CD8-positive, alpha-beta memory T cell (primary cell): ENCODE measurements at places on chromosomes 16 and 17. TPM values are rescaled to one million over a fixed set of nuclear protein-coding genes. Genes with fewer than 3 reads are reported as not detected.

TMEM97 gene
- 64.9 TPM for total RNA-seq

IL34 gene
- not detected for total RNA-seq

KCNAB3 gene
- 5.6 TPM for total RNA-seq

DNA sequence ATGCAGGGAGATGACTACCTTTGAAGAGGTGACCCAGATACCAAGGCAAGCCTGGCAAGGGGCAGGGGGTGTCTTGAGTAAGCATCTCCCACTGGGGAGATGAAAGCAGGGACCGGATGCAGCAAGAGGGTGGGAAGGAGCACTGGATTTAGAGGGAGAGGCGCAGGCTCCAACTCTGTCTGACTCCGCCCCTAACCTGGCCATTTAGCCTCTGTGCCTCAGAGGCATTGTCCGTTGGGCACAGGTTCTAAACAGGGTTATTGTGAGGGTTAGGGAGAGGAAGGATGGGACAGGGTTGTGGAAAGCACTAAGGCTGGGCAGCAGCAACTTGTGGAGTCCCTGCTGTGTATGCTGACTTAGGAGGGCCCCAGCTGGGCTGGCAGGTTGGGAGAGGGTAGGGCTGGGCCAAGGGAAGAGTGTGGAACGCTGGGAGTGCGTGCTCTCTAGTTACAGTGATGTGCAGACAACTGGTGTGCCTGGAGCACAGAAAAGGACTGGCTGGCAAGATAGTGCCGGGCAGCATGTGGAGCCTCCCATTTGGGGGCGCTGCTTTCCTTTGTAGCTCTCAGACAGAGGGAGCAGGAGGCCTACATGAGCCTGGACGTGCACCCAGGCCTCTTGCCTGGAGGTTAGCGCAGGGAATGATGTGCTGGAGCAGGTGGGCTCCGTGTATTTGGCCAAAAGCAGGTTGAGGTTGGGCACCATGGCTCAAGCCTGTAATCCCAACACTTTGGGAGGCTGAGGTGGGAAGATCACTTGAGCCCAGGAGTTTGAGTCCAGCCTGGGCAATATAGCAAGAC lies 26.2 kb downstream of the TBX2 start:
- DNase-seq: no peak

DNA sequence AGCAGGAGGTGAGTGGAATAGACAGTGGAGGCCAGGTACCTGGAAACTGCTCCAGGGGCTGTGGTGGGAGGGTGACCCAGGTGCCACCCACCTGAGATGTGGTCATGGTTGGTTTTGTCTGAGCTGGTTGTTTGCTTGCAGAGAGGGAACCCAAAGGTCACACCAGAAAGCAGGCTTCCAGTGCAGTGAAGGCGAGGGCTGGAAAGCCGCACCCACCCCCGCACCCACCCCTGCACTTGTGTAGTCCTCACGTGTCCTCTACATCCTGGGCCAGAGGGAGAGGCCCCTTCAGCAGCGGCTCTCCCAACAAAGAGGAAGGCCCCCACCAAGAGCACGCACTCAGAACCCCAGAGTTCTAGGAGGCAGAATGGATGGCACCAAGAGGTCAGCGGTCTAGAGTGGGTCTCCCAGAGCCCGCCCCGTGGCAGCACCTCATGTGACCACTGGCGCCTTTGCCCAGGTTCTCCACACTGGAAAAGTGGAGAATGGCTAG lies 92.6 kb upstream of the CBX4 start:
- no peak for DNase-seq

- no peak for DNase-seq
These were observed 37.4 kb upstream of the ARHGAP17 start for GRCh38 chr16:25052530-25052929.

GRCh38 chr17:17347234-17347955 lies 44.2 kb downstream of the NT5M start:
- DNase-seq: no peak

GRCh38 chr17:68248891-68249290 lies 1.0 kb downstream of the AMZ2 start:
- DNase-seq: no peak

DNA sequence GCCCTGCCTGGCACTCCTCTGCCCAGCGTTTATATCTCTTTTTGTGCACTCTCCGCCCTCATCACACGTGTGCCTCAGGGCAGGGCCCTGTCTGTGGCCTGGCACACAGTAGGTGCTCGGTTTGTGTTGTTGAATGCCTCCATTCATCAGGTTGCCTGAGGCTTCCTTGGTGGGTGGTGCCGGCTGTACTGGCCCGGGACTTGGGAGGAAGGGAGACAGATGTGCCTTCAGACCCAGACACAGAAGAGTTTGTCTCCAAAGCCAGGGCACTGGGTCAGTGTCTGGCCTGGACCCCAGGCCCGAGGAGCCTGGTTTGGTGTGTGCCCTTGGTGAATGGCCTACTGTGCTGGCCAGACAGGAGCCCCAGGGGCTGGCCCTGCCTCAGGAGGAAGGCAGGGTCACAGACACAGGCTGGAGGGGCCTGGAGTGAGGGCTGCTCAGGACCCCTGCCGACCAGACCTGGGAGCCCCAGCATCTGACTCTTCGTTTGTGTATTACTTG lies 71.6 kb downstream of the RAI1 start:
- DNase-seq: no peak

- DNase-seq: no peak
These were observed 7.2 kb downstream of the SLC43A2 start for GRCh38 chr17:1621273-1621954.

DNA sequence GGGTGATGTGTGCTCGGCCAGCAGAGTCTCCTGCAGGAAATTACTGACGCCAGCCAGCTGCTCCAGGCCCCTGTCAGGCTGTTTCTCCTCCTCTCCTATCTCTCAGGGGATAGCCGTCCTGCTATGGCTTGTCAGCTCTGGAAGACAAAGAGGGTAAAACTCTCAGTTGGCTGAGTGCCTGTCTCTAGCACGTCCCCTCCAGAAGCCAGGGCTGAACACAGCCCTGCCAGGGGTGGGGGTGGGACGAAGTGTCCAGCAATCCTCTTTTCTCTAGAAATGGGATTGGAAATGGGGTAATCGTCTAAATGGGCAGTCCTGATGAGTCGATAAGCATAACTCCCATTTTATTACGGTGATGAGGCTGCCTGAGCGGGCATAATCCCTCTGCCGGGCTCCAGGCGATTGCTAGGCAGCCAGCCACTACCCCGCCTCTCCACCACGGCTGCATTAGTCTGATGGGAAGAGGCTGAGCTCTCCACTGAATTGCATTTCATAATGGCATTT lies 89.1 kb upstream of the GNAO1 start:
- no peak for DNase-seq

DNA sequence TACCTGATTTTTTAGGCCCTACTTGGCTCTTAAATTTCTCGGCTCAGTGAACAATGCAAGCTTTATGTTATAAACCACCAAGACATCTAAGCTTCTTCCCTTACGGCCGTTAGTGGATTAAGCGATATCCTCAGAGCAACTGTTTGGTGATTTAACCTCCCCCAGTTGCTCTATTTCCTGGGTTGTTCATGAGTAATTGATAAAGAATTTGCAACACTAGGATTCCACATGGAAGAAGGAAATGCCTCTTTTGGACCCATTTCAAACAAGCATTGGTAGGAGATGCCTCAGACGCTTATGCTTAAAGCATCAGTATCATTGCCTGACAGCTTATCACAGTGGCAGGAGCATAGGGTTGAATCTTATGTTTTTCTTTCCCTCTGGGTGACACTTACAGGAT lies 65.3 kb downstream of the RBFOX1 start:
- no peak for DNase-seq

- DNase-seq: no peak
These were observed 14.3 kb upstream of the ATP6V0C start for GRCh38 chr16:2499454-2499853.

DNA sequence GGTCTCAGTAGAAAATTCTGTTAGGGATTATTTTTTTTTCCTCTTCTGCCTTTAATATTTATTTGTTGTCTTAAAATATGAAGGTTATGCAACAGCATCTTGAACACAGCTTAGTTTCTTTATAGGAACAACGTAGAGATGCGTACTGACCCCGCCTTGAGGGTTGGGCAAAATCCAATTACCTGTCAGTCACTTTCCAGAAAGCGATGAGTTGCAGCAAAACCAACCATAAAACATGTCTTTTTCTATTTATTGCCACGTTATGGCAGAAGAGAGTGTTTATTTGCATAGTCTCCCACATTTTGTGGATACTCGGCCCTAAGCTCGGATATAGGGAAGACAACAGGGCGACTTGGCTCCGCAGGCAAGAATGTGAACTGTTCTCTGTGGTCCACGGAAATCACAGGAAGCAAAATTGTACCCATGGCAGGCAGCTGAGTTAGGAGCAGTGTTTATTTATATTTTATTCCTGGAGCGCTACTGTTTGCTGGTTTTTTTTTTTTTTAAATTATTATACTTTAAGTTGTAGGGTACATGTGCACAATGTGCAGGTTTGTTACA lies 44.3 kb upstream of the CACNG5 start:
- DNase-seq: no peak

DNA sequence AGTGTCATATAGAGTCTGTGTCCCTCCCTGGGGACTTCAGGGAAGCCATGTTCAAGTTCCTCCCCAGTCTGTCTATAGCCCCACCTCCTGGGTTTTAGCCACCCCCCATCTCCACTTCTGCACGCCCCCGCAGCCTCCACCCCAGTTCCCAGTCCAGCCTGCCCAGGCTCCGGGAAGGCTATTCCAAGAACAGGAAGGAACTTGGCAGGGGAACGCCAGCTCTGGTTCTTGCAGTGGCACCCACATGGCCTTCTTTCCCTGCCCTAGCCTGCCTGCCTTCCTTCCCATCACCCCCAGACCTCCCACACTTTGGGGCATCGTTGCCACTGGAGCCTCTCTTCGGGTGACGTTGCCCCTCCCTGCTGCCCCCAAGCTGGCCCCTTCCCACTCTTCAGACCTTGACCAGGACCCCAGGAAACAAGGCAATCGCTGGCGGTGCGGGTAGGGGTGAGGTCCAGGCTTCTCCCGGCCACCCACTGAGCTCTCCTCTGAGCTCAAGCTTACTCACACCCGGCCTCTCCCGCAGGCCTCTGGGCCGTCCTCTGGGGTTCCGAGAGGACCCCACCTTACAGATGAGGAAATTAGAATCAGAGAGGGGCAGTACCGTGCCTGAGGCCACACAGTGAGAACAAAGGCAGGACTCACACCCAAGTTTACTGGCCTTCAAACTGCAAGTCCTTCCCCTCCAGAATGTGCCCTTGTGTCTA lies 9.2 kb upstream of the CES4A start:
- DNase-seq: no peak

DNA sequence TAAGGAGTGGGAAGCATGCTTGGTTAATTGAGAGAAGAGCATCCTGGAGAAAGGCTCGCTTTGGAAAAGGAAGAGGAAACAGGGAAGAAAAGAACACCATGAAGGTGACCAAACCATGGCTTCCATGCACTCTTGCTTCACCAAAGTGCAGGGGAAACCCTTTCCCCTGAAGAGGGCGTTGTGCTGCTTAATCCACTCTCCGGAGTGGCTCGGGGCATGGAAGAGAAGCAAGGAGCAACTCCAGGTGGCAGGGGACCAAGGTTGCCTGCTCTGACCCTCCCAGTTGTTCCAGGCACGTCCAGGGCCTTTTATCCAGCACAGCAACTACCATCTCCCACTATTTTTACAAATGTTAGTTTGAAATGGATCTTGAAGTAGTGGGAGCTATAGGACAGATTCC lies 108.1 kb downstream of the STX8 start:
- DNase-seq: no peak
